ENCODE measurements at places on chromosomes 16 and 17. TPM values are rescaled to one million over a fixed set of nuclear protein-coding genes. Genes with fewer than 3 reads are reported as not detected.

DNA sequence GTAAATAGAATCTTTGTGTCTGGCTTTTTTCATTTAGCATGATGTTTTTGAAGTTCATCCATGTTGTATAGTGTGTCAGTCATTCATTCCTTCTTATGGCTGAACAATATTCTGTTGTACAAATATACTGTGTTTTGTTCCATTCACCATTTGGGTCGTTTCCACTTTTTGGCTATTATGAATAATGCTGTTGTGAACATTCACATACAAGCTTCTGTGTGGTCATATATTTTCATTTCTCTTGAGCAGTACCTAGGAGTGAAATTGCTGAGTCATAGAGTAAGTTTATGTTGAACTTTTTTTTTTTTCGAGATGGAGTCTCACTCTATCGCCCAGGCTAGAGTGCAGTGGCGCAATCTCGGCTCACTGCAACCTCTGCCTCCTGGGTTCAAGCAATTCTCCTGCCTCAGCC is 32.3 kb upstream of the TAOK1 start:
- DNase-seq: no peak

DNA sequence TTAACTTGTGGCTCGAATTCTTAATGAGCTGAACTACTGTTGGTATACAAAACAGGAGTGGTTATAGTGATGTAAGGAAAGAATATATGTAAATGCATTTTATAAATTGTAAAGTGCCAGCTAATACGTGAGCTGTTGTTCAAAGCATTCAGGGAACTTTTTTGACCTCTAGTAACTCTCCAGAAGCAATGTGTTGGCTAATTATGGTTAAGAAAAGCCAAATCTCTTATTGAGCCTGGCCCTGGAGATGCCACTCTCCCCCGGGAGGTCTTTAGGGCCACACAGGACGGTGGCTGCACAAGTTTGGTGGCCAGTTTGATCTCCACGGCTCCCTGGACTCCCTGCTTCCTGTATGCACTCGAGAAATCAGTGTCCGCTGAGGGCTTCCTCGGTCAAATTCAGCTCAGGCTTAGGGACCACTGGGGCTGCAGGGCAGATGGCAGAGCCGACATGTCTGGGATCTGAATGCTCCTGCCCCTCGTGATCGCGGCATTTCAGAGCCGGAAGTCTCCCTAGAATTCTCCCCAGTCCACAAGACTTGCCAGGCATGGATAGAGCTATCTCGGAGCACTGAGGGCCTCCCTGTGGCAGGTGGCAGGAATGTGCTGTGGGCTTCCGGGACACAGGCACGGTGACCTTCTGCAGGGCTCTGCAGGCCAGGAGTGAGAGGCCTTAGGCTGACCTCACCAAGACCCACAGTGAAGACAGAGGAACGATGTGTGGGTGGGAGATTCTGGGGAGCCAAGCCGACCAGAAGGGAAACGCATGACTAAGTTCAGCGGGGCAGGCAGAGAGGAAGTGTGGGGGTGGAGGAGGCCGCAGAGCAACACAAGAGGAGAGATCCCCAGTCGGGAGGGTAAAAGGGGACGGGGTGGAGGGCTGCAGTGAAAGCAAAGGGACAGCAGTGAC is 18.6 kb upstream of the PITPNM3 start:
- no peak for DNase-seq

DNA sequence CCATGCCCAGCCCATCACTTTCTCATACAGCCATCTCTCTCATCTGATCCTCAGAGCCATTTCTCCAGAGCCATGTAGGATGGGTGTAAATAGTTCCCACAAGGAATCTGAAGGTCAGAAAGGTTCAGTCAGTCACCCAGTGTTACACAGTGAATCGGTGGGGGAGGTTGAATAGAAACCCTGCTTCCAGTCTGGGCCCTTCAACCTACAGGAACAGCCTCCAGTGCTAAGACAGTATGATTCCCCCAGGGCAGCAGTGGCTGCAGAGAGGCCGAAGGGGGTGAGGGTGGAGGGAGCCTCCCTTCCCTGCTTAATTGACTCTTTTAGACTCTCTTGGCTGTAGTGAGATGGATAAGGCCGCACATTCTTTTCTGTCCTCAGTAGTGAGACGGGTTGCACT is 3.6 kb downstream of the WNT9B start:
- no peak for DNase-seq

- no peak for DNase-seq
These were observed 3.8 kb downstream of the CENPV start for GRCh38 chr17:16349431-16349830.

DNA sequence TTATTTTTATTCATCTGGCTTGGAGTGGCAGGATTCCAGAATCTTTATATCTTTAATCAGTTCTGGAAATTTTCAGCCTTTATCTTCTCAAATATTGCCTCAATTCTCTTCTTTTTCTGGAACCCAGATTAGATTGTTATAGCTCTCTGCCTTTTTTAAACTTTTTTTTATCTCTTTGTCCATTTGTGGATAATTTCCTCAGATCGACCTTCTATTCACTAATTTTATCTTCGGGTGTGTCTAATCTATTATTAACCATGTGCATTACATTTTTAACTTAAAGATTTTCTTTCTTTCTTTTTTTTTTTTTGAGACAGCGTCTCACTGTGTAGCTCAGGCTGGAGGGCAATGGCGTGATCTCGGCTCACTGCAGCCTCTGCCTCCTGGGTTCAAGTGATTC is 5.2 kb upstream of the ZFP90 start:
- no peak for DNase-seq

- DNase-seq: no peak
These were observed 607 bp upstream of the PRPSAP1 start for GRCh38 chr17:76354317-76354729.

- DNase-seq: peak; percentile 74
These were observed 3.0 kb downstream of the BAHCC1 start for GRCh38 chr17:81398176-81398831.

DNA sequence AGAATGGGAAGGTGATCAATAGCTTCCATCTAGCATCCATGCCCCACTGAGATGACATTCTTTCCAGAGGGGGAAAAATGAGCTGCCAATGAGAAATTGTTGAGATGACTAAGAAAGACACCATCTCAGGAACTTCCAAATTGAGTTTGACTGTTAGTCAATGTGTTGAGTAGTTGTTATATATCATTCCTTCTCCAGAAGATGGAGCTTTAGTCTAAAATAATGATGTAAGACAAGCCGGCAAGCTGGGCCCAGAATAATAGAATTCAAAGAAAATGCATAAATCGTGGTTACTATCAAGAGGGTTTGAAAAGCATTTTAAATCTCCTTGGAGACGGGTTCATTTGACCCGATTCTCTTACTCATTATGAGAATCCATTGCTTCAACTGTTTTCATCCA is 71.0 kb upstream of the ATF7IP2 start:
- no peak for DNase-seq

DNA sequence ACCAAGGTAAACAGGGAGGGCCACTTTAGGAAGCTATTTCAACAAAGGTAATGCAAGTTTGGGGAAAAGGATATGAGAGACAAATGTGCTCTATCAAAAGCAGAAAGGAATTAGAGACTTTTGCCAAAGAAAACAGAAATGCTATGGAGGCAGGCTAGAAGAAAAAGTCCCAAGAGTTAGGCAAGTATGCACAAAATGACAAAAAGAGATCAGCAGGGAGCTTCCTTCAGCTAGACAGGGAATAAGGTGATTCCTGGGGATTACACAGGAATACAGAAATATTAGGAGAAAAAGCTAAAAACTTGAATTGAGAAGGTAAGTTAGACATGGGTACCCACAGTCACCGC is 2.4 kb downstream of the FXR2 start:
- DNase-seq: no peak

GRCh38 chr16:68404736-68405345 is 43.5 kb downstream of the SMPD3 start:
- no peak for DNase-seq

GRCh38 chr17:75576661-75577060 is 10.9 kb upstream of the MYO15B start:
- DNase-seq: no peak

DNA sequence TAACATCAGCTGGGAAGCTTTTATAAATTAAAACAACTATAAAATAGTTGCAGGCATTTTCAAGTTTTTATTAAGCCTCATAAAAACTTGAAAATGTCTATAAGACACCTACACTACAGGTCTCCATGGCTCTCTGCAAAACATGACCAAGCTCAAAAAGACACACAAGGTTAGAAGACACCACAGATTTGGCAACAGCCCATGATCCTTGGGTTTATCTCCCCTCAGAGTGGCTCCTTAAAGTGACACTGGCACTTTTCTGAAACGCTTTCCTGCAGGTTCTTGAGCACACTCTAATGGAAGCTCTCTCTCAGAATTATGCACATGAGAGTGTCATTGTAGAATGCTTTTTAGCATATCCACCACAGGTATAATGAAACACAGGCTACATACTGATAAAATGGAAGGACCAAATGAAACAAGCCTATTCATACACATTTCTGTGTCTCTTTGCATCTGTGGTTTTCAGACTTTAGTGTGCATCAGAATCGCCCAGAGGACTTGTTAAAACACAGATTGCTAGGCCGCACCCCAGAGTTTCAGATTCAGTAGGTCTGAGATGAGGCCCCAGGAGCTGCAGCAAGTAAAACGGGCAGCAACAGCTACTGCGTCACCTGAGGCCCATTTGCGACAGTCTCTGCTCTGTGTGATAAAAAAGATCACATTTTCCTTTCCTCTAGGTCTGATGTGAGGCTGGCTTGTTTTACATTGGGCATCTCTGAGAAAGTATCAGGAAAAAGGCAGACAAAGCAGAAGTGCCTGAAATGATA is 75.0 kb upstream of the WSB1 start:
- DNase-seq: no peak

DNA sequence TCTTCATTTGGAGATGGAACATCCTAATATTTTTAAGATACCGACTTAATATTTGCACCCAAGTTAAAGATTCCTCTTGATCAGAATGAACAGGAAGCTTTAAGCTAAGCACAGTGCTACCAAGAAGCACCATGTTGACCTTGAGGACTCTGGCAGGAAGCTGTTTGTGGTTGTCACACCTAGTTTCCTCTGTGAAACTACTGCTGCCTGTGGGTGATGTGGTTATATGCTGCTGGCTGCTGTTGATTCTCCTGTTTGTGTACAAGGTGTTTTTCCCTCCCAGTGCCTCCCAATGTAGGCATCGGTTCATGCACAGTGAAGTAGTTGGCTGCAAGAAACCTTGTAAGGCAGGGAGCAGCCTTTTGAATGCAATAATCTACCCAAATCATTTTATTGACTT is 23.4 kb downstream of the RBL2 start:
- DNase-seq: peak; percentile 56

GRCh38 chr16:426906-427249 is 1.4 kb downstream of the RAB11FIP3 start:
- DNase-seq: no peak

DNA sequence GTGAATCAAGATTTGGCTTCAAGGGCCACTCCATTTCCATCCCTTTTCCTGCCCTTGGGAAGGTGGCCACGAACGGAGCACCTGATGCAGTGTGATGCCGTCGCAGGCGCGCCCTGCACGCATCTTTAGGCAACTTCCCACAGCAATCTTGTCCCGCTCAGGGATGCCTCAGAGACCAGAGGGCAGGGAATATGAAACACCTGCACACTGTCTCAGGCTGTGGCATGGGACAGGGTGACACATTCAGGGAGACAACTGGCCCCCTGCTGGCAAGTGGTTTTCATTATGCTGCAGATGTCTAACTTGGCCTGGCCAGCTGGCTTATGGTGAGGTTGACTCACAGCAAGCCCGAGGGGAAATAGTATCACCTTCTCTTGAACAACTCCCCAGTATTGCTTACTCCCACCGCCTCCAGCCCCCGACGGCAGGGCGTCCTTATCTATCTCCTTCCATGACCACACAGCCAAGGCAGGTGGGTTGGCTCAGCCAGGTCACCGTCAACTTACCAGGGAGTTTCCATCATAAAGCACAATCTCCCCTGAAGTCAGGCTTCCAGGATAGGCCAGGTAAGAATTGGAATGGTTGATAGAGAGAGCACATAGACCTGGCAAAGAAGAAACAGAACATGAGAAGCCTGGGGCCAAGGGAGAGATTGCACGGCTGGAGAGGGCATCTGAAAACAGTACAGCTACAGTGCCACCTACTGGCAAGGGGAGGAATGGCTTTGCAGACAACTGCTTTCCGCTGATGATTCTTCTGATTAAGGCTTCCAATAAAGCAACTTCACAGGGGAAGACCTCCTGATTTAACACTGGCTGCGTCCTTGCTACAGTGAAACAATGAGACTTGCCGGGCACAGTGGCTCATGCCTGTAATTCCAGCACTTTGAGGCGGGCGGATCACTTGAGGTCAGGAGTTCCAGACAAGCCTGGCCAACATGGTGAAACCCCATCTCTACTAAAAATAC is 21.1 kb downstream of the WIPI1 start:
- peak; percentile 87 for DNase-seq

- DNase-seq: no peak
These were observed 97.5 kb downstream of the OR1D5 start for GRCh38 chr17:2965621-2966595.

GRCh38 chr16:52805559-52806168 is 247.0 kb downstream of the CHD9NB start:
- DNase-seq: no peak

DNA sequence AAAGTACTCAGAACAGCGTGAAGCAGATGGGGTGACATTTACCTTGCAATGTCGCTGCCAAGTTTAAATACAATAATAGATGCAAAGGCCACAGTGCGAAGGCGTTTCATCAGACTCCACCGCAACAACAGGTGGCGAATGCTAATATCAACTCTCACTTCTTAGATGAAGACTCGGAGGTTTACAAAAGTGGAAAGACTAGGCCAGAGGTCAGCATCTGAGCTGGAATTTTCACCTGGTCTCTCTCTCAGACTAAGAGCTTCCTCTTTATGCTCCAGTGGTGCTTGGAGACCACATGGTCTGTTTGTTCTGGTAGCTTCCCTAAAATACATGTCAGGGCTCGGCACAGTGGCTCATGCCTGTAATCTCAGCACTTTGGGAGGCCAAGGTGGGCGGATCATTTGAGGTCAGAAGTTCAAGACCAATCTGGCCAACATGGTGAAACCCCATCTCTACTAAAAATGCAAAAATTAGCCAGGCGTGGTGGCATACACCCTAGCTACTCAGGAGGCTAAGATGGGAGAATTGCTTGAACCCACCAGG is 169.1 kb downstream of the XYLT1 start:
- no peak for DNase-seq

GRCh38 chr17:64231567-64232141 is 31.4 kb downstream of the TEX2 start:
- DNase-seq: no peak

NOXO1 gene
- 27.1 TPM for total RNA-seq

NT5M gene
- 1.7 TPM for total RNA-seq

ARHGDIG gene
- 1.7 TPM for total RNA-seq

ASPHD1 gene
- total RNA-seq: 1.6 TPM

PHAF1 gene
- total RNA-seq: 15.7 TPM

CTRB2 gene
- not detected for total RNA-seq

RNF112 gene
- total RNA-seq: 3.4 TPM

NPIPB6 gene
- total RNA-seq: 4.3 TPM

C17orf50 gene
- not detected for total RNA-seq

CD68 gene
- 50.7 TPM for total RNA-seq

KRTAP2-3 gene
- total RNA-seq: not detected

All from mucosa of descending colon (tissue), 3 donors.